ENCODE measurements at places on chromosomes 6 and 20.

- DNase-seq = no peak
These were observed 379.5 kb upstream of the POU3F2 start for GRCh38 chr6:98454809-98455322.

DNA sequence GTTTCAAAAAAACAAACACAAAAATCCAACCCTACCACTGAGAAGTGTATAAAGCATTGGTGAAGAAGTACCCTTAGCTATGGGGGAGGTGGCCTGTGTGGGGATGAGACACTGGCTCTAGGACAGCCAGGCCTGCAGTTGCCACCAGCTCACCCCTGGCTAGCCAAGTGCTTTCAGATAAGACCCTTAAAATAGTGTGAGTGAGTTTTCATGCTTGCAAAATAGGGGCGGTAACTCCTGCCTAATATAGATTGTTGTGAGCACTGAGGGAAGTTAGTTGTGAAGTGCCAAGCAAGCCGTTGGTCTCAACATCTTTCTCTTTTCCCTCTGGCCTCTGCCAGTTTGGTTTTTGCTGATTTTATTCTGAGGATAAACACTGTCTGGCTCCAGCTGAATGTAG, 11.3 kb downstream of the PPP1R3G start:
- no peak for DNase-seq

GRCh38 chr20:11411765-11412164, 505.9 kb upstream of the BTBD3 start:
- no peak for DNase-seq

DNA sequence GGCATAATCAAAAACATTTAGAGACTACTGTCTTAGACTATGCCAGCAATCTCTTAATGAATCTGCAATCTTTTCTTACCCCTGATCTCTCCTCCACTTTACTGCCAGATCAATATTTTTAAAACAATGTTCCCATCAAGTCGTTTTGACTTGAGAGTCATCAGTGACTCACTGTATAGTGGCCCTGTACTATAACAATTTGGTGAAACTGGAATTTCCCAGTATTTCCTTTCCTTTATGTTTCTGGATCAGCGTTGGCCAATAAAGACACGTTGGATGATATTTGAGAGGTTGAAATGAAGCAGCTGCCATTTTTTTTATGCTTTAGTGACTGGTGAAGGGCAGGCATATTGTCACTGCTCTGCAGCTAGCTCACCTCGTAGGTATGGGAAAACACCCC, 10.1 kb upstream of the SMIM13 start:
- DNase-seq = no peak

DNA sequence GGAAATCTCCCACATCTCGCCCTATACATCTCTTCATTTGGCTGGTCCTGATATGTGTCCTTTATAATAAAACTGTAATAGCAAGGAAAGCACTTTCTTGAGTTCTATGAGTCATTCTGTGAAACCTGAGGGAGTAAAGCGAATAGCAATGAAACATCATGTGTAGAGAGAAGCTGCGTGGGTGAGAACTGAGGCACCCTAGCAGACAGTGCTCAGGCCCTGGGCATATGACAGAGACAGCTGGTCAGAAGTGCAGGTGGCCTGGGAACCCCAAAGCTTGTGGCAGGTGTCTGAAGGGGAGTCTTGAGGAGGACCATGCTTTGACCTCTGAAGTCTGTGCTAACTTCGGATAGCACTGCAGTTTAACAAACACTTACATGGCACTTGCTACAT, 1.3 kb upstream of the BLOC1S5 start:
- no peak for DNase-seq

DNA sequence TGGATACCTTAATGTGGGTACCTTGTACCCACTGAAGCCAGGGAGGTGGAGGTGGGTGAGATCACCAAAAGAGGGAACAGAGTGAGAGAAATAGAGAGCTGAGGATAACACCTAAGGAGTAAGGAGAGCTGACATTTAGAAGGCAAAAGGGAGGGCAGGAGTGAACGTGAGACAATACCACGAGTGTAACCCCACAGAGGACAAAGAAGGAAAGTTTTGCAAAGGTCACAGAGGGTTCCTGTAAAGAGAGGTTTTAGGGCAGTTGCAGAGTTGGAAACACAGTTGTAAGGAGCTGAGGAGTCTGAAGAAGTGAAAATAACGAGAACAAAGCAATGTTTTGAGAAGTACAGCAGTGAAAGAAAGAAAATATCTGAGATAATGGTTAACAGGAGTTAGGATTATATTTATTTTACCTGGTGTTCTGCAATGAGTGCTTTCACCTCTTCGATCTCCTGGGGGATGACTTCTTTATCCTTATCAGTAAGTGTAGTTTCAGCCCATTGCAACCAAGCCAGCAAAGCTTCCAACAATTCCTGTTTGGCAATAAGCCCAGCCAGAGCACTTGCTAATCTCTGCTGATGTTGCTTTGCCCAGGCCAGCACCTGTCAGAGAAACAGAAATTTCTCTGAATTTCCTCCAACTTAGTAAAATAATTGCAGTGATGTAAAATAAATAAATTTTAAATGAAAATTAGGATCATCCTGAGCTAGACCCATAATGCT, 166.8 kb downstream of the DST start:
- no peak for DNase-seq

DNA sequence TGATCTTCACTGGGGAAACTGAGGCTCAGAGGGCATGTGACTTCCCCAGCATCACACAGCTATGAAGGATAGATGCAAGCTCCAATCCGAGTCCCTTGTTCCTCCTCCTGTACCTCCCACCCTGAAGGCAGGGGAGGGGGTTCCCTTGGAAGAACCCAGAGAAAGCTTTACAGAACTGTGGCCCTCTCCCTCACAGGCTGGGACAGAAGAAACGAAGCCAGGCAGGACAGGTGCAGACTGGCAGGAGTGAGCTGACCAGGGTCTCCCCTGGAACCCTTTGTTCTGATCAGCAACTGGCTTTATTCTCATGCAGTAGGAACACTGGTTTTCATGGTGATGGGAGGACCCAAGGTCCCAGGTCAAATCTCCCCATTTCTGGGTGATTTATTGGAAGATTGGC, 90.2 kb downstream of the TMEM242 start:
- DNase-seq = no peak

DNA sequence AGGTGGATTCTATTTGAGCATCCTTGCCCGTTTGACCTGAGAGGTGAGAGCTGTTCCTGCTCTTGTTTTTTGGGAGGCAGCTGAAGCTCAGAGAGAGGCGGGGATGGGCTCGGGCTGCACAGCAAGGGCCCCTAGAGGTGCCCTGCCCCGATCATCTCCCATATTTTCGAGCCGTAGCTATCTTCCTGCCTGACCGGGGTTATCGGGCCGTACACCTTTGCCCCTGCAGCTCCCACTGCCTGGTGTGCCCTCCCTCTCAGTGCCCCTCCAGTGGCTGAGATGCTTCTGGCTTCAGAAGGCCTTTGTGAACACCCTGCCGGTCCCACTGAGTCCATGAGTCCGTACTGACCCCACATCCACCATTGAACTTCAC, 6.7 kb downstream of the SRC start:
- no peak for DNase-seq

DNA sequence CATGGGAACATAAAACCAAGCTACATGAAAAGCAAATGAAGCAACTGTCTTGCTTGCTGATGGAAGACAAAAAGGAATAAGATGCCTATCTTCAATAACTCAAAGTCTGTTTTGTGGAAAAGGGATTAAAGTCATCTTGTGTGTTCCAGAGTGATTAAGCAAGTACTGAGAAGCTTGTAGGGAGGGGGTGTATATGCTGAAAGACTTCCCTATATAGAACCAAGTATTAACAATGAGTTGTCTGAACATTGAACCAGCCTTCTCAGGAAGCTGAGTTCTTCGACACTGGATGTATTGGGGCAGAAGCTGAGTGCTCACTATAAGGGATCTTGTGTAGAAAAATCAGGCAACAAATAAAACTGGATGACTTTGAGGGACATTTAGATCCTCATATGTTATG, 451.8 kb downstream of the CD83 start:
- no peak for DNase-seq

DNA sequence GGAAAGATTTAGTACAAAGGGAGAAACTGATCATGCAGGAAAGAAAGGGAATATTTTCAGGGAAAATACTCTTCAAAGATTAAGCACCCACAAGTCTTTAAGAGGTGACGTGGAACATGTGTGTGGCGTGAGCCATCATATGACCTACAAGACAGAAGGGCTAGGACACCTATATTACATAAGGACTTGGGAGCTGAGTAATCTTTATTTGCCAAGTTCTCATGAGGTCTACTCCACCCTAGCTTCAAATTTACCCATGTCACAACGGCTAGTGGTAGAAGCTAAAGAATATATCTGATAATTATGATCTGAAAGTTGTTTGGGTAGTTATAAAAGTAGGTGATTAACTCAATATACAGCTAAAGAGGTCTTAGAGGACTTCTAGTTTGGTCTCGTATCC, 167.8 kb downstream of the GJA10 start:
- DNase-seq = no peak

GRCh38 chr6:28693751-28694443, 168.2 kb downstream of the GPX5 start:
- no peak for DNase-seq

DNA sequence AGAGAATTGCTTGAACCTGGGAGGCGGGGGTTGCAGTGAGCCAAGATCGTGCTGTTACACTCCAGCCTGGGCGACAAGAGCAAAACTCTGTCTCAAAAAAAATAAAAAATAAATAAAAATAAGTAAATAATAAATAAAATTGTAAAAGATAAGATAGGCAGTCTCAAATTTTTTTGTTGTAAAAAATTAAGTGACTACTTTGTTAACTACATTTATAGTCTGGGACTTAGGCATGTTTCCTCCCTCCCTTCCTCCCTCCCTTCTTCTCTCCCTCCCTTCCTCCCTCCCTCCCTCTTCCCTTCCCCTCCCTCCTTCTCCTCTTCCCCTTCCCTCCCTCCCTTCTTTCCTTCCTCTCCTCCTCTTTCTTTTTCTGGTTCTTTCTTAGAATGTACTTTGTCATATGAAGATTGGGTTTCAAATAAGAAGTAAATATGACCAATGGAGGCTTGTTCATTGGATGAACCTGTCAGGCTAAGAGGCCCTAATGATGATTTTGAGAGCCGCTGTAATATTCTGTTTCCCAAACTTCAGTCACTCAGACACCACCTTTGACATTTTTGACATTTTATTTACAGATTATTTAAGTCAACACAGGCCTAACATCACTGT, 24.2 kb downstream of the ZFP64 start:
- DNase-seq = no peak

- no peak for DNase-seq
These were observed 161.1 kb downstream of the DLL1 start for GRCh38 chr6:170129691-170130171.

- no peak for DNase-seq
These were observed 4.0 kb upstream of the FOXF2 start for GRCh38 chr6:1385129-1386037.

DNA sequence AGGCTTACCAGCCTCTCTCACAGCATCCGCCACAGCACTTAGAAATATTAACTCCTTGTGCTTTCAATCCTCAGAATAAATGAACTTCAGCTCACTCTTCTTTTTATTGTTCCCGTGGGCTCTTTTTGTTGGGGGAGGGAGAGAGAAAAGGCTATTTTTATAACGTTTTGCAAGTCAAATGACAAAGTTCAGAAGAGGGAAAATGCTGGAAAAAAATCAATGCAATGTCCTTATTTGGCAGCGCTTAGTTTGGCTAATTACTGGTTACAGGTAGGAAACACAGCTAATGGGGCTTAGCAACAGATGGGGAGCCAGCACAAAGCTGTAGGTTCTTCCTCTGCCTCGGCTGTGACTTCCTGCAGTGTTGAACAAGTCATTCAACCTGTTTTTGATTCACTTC, 1067.0 kb upstream of the MAP3K7 start:
- no peak for DNase-seq

GRCh38 chr20:63029358-63030121, 22.8 kb upstream of the BHLHE23 start:
- no peak for DNase-seq

DNA sequence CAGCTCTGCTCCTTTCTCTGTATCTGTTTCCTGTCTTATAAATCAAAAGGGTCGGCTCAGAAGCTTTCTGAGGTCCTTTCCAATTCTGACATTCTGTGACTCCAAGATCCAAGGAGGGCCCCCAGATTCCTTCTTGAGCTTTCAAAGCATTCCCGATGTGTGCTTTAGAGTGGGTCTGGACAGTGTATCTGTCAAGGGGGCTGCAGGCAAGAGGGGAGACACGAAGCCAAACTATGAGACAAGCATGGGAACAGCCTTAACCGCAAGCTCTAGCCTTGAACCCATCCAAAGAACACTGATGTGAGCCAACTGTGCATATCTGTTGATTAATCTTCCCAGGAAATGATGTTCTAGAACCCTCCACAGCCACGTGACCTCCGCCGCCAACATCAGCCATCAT, 73.8 kb downstream of the TSHZ2 start:
- no peak for DNase-seq

DNA sequence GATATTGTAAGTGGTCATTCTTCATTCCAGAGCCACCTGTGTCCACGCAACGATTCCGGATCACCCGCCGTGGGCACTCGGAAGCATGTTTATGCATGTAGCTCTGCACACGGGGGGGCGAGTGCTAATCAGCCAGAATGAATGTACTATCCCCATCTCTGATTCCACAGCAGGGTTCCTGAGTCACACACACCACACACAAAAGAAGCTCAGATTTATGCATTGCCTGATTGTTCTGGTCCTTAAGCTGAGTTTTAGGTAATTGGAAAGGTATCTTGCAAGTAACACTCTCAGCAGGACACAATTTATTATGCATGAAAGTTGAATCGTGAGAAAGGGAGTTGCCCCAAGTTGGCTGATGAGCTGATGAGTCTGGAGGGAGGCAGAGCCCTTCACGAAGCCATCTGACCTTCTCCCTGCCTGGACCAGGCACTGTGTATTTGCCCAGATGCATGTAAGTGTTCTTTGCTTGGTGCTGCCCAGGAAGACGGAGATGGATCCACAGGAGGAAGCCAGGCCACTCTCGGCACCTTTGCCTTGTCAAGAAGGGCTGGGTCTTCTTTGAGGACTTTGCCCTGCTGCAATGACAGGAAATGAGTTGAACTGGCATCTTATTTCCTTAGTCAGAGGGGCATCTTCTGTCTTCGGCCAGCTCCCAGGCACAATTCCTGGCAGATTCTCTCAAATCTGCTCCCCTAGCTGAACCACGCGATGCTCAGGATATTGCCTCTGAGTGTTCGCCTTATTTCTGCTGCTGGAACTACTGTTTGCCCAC, 141.1 kb downstream of the SYNDIG1 start:
- no peak for DNase-seq

DNA sequence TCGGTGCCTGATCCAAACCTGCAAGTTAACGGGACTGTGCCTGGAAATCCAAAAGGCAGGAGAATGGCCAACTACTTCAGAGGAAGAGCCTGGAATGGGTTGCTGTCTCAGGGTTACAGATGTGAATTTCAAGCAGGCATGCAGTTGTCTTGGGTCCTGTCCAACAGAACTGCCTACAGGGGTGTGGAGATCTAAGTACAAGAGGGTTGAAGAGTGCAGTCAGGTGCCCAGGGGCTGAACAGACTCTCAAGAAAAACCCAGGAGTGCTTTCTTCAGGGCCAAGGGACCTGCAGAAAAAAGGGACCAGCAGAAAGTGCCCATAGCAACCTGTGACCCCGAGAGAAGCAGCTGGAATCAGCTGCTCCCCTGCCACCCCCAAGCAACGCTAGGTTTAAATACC, 71.0 kb downstream of the PREP start:
- DNase-seq = no peak

- no peak for DNase-seq
These were observed 1.3 kb downstream of the GZF1 start for GRCh38 chr20:23363257-23363649.
